ENCODE measurements at places on chromosomes 4 and X.

GRCh38 chr4:113411496-113411938, 350.0 kb downstream of the CAMK2D start:
- DNase-seq: peak; percentile 60

DNA sequence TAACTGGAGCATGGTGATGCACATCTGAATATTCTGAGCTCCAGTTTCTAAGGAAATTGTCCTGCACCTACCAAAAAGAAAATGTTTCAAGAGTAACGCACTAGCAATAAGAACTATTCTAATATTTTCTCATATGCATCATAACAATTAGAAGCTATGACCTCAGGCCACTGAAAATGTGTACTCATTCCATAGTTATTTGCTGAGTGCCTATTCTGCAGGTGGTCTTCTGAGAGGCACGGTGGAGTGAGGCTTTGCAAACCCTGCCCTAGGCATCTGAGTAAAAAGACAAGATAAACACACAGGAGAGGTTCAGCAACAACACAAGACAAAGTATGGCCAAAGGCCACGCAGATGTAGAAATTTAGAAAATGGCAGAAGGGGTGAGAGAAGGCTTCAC, 23.7 kb downstream of the SLC10A6 start:
- DNase-seq: no peak

GRCh38 chrX:53056292-53056691, 7.7 kb downstream of the GPR173 start:
- DNase-seq: no peak

DNA sequence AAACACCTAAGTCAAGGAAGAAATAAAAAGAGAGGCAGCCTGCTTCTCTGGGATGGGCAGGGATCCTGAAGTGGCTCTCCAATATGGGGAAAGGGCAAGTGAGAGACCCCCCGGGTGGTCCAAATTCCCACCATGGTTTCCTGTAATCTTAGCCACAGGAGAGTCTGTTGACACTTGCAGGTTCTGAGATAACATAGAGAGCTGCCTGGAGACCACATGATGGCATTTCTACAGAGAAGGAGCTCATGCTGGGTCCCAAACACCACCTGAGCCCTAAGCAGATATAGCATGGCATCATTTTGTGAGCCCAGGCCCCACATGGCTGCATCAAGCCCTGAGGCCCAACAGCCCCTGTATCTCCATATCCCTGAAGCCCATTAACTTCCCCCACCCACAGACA, 26.1 kb downstream of the PABPC1L2B start:
- no peak for DNase-seq
